ENCODE measurements at places on chromosomes 6 and 20.

GRCh38 chr20:24785141-24786110 is 163.6 kb upstream of the CST7 start:
- no peak for DNase-seq

DNA sequence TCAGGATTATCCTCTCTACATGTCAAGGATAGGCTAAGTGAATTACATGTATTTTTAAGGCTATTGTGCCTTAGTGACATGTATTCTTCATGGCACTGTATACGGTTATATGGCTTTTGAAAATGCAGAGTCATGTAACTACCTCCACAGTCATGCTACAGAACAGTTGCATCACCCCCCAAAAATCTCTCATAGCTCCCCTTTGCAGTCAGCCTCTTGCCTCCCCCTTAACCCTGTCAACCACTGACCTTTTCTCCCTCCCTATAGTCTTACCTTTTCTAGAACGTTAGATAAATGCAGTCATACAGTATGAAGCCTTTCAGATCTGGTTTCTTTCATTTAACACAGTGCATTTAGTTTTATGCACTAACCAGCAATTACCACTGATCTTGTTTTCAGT is 10.3 kb upstream of the RNF24 start:
- DNase-seq: no peak

DNA sequence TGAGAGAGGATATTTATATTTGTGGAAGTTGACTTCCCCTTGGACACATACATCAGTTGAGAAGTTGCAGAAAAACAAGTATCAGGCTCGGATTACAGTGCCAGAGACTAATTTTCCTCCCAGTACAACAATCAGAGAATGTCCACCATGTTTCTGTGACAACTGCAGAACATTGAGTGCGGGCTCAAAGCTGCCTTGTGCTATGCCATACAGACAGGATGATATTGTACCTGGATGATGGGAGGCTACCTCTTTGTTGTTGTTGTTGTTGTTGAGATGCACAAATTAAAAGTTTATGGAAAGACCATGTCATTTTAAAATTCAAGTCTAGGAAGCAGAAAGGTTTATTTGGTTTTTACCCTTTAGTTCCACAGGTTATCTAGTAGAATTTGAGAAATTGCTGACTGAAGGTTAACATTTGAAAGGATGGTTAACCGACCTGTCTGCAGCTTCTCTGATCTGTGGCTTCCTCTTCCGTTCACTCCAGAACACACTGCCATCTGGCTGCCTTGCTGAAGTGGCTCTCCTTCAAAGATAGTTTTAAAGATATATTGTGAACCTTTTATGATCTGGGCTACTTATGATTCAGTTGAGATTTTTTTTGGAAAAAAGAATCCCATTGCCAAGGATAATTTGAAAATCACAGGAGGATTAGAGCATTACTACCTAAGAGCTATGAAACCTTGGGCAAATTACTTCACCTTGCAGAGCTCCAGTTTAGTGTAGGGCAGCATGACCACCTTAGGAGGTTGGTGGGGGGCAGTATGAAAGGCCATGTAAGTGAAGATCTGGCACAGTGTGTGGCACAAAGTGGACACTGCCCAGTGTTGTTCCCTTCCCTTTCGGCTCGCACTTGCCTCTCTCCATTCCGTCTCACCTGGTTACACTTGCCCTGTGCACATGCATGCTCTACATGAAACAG is 15.9 kb downstream of the TMEM200A start:
- DNase-seq: no peak

DNA sequence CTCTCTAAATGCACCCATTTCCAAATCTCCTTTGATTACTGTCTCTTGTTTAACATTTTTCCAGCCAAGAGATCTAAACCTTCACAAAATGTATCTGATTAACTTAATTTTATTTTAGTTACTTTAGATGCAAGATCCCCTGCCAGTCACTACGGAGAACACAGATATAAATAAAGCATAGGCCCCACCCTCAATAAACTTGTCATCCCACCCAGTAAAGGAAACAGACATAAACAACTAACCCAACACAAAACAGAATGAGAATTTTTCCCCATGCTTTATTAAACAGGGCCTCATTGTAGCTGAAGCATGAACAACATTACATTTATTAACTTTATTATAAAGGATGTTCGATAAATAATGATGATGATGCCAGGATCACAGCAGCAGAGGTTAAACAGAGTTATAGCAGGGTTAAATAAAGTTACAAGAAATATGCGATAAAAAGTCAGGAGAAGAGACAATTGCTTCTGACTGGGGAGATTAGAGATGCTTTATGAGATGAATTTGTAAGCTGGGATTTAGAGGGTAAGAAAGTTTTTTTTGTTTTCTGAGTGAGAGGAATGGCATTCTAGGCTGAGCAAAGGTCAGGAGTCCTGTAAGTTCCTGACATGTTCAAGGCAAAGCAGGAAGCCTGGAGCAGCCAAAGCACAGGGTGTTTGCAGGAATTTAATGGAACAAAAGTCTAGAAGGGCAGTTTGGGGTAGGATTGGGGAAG is 41.1 kb downstream of the TFAP2A start:
- no peak for DNase-seq

- no peak for DNase-seq
These were observed 7.2 kb upstream of the CHMP4B start for GRCh38 chr20:33803921-33804337.

DNA sequence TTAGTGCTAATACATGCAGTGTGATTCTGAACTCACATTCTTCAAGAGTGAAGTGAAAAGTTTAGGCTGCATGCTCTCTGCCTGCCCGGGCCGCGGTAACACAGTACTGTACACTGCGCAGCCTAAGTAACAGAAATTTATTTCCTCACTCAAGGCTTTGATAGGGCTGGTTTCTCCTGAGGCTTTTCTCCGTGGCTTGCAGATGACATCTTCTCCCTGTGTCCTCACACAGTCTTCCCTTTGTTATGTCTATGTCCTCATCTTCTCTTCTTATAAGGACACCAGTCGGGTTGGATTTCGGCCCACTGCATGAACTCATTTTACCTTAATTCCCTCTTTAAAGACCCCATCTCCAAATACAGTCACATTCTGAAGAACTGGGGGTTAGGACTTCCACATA is 51.1 kb upstream of the TMEM170B start:
- no peak for DNase-seq

DNA sequence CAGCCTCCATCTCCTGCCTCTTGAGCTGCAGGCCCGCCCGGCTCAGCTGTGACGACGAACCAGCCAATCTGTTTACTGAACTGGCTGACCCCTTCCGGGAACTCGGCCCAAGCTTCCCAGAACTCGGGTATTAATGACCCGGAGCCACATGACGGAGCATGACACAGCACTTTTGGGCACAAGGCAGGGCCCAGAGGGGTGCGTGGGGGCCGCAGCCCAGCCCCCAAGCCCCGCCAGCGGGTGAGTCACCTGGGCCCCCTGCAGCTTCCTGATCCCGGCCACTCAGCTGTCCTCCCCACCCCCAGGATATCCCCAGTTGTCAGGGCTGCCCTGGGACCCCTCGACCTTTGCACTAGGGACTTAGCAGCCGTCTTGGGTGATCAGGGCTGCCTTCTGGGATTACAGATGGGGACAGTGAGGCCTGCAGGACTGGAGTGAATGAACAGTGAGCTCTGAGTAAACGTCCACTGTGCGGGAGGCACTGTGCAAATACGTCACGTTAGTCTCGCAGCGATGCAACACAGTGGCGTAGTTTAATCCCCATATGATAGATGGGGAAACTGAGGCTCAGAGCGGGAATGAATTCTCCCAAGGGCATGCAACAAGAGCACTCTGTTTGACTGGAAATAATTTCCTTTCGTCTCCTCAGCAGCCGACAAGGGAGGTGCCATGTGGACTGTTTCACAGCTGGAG is 102.1 kb downstream of the CEBPB start:
- DNase-seq: no peak

- DNase-seq: no peak
These were observed 273.4 kb downstream of the KIF16B start for GRCh38 chr20:16299897-16300296.

- no peak for DNase-seq
These were observed 8.0 kb downstream of the REPS1 start for GRCh38 chr6:138979813-138980668.

GRCh38 chr6:56091159-56091869 is 156.1 kb downstream of the COL21A1 start:
- no peak for DNase-seq

GRCh38 chr6:151052021-151052646 is 186.6 kb downstream of the MTHFD1L start:
- DNase-seq: no peak

DNA sequence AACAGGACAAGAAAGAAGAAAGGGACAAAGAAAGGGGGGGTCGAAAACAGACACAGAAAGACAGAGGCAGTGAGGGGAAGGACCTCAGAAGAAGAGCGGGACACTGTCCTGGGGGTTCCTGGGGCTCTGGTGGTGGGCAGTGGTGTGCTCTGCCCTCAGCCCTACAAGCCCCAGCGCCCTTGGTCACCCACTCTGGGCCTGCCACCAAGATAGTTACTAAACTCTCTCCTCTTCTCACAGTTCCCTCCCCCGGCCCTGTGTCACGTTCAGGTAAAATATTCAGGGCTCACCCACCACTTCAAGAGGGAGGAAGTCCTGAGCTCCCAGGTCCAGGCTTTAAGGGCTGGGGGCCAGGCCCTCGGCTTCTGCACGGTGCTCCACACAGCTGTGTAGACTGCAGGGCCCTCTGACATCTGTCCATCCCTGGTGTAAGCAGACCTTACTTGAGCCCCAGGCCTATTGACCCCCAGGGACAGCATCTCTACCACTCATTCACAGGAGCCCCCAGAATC is 87.4 kb downstream of the MRPL14 start:
- no peak for DNase-seq

DNA sequence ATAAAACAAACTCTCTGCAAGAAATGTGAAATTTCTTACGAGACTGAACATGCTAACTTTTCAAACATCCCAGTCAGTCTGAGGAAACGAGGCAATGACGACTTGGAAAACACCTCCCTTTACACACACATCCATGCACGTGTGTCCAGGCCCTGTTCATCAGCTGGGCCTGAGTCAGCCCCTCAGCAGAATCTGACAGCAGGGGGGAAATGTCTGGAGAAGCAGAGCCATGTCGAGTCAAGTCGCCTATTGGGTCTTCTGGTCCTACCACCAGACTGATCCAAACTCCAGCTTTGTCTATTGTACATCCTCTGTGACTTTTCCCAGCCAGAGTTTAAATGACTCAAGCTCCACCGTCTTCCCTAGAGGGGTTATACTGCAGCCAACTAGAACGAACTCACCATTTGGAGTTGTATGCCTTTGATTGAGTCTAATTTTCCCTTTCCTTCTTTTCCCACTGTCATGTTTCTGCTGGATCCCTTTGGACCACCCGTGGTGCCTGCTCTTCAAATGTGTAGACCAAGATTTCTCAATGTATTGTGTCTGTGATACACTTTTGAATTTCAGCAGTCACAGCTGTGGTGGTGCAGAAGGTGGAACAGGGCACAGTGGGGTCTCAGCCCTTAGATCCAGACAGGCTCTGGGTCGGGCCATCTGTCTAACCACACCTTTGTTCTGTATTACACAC is 254.0 kb downstream of the CDC5L start:
- no peak for DNase-seq

DNA sequence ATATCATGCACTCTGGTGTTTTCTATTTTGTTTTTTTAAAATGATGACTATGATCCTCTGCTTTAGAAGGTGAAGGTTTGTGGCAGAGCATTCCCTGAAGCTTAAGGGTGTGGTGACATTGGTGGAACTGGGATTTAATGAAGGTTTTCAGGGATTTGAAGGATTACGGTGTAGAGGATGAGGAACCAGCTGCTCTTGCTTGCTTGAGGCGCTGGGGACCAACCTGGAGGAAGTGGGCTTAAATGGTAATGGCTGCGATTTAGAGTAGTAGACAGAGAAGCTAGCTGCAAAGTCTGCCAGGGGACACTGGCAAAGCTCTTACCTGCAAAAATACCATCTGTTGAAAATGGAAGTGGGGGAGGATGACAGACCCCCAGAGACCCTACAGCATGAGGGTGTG is 241.8 kb downstream of the CLIC5 start:
- no peak for DNase-seq

- DNase-seq: no peak
These were observed 2.2 kb upstream of the NINL start for GRCh38 chr20:25587536-25587935.

DNA sequence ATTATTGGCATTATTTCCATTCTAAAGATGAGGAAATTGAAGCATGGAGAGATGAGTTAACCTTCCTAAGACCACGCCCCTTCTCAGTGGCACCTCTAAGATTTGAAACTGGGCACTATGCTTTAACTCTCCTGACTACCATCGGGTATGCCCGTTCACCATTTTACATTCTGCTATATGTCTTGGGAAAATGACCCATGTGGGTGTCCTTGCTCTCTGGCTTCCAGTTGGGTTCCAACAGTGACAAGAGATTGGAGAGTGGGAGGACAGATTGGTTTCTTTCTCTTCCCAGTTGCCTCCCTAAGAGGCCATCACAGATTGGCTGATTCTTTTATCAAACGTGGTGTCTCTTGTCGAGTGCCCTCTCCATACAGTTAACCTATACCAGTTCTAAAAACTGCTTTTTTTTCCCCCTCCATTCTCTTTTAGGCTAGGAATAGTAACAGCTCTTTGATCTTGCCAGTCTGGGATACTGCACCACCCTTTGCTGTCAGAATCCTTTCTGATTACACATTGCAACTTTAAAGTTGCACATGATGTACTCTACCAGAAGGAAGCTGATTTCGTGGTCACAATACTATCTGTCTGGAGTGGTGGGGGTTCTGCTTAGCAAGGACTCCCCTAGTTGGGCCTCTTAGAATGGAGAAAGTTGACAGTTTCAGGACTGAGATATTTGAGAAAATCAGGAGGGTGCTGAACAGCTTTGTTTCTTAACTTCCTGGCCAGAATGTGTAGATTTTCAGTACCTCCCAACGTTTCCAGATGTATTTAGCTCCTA is 88.0 kb upstream of the ELOVL5 start:
- no peak for DNase-seq
